Cerebellar nuclear complex (tissue), 1 donor: ENCODE measurements at places on chromosomes 12 and 14.

GRCh38 chr12:98492580-98493140, 22.7 kb upstream of the TMPO start:
- DNase-seq, result no peak

DNA sequence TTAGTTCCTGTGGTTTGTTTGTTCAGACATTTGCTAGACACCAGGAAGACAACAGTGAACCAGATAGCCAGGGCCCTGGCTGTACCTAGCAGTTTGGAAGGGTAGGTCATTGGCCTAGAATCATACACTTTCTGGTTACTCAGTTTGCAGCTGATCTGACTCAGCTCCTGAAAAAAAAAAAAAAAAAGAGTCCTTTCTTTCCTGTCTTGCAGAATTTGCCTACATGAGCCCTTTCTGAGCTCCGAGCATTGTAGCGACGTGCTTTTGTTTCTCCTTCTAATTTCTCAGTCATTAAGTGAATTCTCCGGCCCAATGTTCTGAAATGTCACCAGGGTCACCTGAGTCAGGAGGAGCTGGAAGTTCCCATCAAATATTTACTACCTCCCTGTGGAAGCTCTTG, 2.4 kb downstream of the CABP1 start:
- no peak for DNase-seq

DNA sequence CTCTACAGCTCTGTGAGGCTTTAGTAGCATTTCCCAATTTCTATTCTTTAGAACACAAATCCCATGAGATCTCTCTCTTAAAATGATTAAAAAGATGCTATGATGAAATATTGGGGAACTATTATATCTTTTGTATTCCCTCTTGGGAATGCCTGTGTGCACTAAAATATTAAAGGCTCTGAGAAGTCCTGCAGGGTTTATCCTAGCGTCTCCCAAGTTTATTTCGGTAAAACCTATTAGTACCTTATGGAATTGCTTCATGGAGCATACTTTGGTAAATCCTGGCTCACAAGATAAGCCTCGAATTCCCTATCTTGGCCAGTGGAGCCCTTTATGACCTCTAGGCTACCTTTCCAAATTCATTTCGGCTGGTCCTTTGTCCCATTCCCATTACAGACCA, 306.8 kb downstream of the VRK1 start:
- no peak for DNase-seq

- no peak for DNase-seq
Observed at GRCh38 chr12:77153706-77154105, 88.3 kb upstream of the E2F7 start.

- DNase-seq, result no peak
Observed at GRCh38 chr14:92653162-92653651, 95.2 kb downstream of the LGMN start.

DNA sequence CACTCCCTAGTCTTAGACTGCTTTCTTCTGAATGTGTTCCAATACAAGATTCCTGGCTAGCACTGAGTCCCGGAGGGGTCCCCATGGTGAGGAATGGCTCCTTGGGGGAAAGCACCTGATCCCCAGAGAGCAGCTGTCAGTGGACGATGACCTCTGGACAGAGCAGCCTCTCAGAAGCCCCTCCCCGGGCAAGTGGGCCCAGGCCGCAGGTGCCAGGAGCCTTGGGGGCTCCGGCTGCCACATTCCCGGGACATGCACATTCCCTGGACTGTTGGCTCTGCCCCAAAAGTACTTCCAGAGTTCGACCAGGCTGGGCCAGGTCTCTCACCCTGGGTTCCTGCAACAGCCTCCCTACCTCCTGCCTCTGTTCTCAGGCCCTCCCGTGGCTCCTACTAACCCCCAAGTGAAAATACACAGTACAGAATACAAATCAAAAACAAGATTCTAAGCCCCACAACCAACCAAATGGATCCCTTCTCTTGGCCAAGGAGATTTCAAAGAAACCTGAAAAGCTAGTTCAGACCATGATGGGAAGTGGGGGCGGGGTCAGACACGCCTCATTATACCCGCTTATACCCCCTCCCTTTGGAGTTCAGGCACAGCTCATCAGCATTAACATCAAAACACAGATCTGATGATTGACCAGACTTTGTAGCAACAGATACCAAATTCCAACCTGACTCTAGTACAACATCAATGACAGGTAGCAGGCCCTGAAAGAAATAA, 23.3 kb upstream of the BTBD6 start:
- DNase-seq, result no peak

GRCh38 chr12:102317155-102317554, 119.5 kb upstream of the PMCH start:
- DNase-seq, result no peak

DNA sequence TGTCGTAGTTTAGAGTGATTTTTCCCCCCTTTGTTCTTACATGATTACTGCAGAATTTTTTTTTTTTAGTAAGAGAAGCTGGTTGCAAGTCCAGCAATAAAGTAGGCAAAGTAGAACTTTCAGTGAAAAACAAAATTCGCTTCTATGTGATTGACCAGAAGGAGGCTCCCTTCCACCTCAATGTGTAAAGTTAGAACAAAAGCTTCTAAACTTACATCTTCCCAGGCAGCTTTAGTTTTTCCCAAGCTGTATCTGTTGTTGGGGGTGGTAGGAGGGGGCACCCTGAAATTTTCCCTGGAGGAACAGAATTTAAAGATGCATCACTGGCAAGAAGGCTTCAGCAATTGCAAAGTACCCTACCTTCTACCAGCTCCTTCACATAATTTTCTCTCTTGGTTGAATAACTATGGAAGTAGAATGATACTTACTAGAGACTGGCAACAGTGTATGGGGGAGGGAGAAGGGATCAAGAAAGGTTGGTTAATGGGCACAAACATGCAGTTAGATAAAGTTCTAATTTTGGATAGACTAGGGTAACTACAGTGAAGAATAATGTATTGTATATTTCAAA, 87.3 kb upstream of the E2F7 start:
- no peak for DNase-seq

DNA sequence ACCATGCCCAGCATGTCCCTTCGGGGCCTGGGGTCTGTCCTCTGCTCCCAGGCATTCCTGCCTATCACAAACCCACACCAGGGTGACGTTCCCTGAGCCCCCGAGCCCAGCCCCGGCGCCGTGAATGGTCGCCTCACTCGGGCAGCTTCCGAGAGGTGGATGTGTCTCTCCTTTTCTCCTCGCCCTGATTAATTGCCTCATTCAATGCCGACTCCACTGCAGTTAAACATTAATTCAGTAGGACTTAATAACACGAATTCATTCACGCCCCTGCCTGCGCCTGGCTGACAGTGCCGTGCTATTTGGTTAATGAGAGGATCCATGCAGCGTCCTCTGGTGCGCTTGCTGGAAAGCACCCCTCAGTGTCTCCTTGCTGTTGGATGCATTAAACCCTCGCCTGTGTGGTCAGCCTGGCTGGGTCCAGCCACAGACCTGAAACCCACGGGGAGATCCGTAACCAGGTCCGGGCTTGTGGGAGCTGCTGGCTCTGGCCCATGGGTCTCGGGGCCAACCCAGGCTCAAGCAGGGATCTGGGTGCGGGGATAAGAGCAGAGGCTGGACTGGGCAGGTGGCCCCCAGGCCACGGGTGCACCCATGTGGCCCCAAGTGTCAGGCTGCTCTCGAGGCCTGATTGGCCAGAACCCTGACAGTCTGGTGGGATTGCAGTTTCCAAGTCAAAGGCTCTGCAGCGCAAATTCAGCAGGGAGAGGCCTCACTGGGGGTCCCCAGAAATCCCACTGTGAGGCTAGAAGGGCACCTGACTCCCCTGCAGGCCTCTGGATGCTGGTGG, 55.4 kb downstream of the FBRSL1 start:
- DNase-seq, result no peak

DNA sequence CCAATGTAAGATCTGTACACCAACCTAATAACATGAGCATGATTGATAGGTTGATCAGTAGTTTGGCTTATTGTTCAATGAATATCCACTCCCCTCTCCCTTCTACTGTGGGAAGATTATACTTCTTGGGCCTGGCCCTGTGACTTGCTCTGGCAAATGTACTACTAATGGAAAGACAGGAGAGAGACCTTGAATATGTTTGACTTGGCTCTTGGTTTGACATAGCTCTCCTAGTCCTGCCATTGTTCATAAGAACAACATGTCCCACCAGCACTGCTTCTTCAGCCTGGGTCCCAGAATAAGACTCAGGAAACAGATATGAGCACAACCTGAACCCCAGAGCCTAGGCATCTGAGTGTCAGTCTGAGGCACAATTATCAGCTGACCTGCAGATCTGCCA, 112.8 kb upstream of the RESF1 start:
- DNase-seq, result no peak

- DNase-seq, result no peak
Observed at GRCh38 chr12:6386038-6386437, 2.1 kb downstream of the LTBR start.

GRCh38 chr14:76924371-76925096, 98.3 kb downstream of the LRRC74A start:
- DNase-seq, result no peak

GRCh38 chr14:72792051-72792788, 101.7 kb downstream of the DPF3 start:
- DNase-seq, result no peak
